ENCODE measurements at places on chromosomes 3 and 15. TPM values are rescaled to one million over a fixed set of nuclear protein-coding genes. Genes with fewer than 3 reads are reported as not detected.

The KNL1 gene
- 23.9 TPM for total RNA-seq

The ITIH3 gene
- total RNA-seq: not detected

The MAGEL2 gene
- 0.07 TPM for total RNA-seq

The MCF2L2 gene
- 0.87 TPM for total RNA-seq

The RHOV gene
- 1.7 TPM for total RNA-seq

The LYZL4 gene
- not detected for total RNA-seq

The LRRC31 gene
- 0.14 TPM for total RNA-seq

The CHRNB4 gene
- 0.23 TPM for total RNA-seq

Data from epithelial cell of proximal tubule (primary cell).